ENCODE measurements at places on chromosomes 1 and 21. TPM values are rescaled to one million over a fixed set of nuclear protein-coding genes. Genes with fewer than 3 reads are reported as not detected.

- H3K27me3 ChIP-seq = no peaks in the 10 kb centered on the region
- no peaks in the 10 kb centered on the region for H3K36me3 ChIP-seq
- H3K27ac ChIP-seq = no peak overlapping the region
- no peak overlapping the region for H3K4me3 ChIP-seq
- no peaks in the 10 kb centered on the region for H3K4me1 ChIP-seq
These were observed 4.5 kb upstream of the DDR2 start for GRCh38 chr1:162627662-162628296.

DNA sequence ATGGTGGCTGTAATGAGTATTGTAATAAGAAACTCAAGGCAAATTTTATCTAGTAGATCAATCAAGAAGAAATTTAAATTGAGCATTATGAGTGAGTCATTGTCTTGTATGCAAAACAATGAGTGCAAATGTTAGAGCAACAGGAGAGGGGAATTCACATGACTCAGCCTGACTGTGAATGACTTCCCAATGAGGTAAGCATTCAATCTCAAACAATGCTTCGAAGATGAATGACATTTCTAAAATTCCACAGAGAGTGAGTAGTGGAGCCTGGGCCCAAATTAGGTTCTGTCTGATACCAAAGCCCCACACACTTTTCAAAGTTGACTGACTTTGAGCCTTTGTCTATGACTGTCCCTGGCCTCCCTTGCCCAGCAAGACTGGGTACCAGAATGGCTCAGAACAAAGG, 738.0 kb downstream of the PTPRU start:
- DNase-seq = no peak
- no peak overlapping the region for H3K4me3 ChIP-seq
- no peaks in the 10 kb centered on the region for H3K36me3 ChIP-seq
- peak overlapping the region; percentile 37 for H3K27ac ChIP-seq

GRCh38 chr1:93042187-93043056, 36.7 kb upstream of the MTF2 start:
- DNase-seq = no peak
- H3K4me1 ChIP-seq = no peaks in the 10 kb centered on the region
- H3K36me3 ChIP-seq = no peaks in the 10 kb centered on the region
- H3K27ac ChIP-seq = no peak overlapping the region

GRCh38 chr21:39863111-39863510, 4.1 kb upstream of the PCP4 start:
- DNase-seq = peak; percentile 24
- no peaks in the 10 kb centered on the region for H3K27me3 ChIP-seq
- no peaks in the 10 kb centered on the region for H3K36me3 ChIP-seq
- no peak overlapping the region for H3K27ac ChIP-seq
- no peaks in the 10 kb centered on the region for H3K4me1 ChIP-seq

OLIG2 gene
- total RNA-seq = not detected

All from pancreas (tissue), 10 donors.